ENCODE measurements at places on chromosomes 12 and 14.

- peaks cover 2% of the 10 kb centered on the region for H3K27me3 ChIP-seq
- no peaks in the 10 kb centered on the region for H3K36me3 ChIP-seq
- no peak within 1 kb of the TSS for H3K27ac ChIP-seq
- no peak within 1 kb of the TSS for H3K4me3 ChIP-seq
Observed at GRCh38 chr12:81077686-81078441, at the start of gene ACSS3. TSS of gene ACSS3 (plus strand) at chr12:81078079. CDS start at chr12:81078121, 42 bp downstream.

GRCh38 chr12:128970110-128970509 lies 116.8 kb downstream of the GLT1D1 start:
- no peaks in the 10 kb centered on the region for H3K36me3 ChIP-seq
- no peak overlapping the region for H3K4me3 ChIP-seq
- no peak for DNase-seq
- H3K27me3 ChIP-seq = no peaks in the 10 kb centered on the region
- no peak overlapping the region for H3K27ac ChIP-seq

- DNase-seq = peak; percentile 75
- H3K36me3 ChIP-seq = no peaks in the 10 kb centered on the region
Observed at GRCh38 chr12:2152134-2152533, 99.3 kb downstream of the CACNA1C start.

- H3K27ac ChIP-seq = no peak overlapping the region
- DNase-seq = no peak
Observed at GRCh38 chr12:53051881-53052412, 2.1 kb downstream of the TNS2 start.

- H3K27me3 ChIP-seq = no peaks in the 10 kb centered on the region
- no peaks in the 10 kb centered on the region for H3K4me1 ChIP-seq
- DNase-seq = no peak
- H3K27ac ChIP-seq = no peak overlapping the region
Observed at GRCh38 chr12:127182018-127182417, 1085.0 kb upstream of the TMEM132C start.

- peak overlapping the region; percentile 42 for H3K4me3 ChIP-seq
- no peaks in the 10 kb centered on the region for H3K36me3 ChIP-seq
- H3K4me1 ChIP-seq = peaks cover 15% of the 10 kb centered on the region
- peak overlapping the region; percentile 85 for H3K27ac ChIP-seq
Observed at GRCh38 chr12:110590806-110591326, 7.7 kb upstream of the PPTC7 start.

DNA sequence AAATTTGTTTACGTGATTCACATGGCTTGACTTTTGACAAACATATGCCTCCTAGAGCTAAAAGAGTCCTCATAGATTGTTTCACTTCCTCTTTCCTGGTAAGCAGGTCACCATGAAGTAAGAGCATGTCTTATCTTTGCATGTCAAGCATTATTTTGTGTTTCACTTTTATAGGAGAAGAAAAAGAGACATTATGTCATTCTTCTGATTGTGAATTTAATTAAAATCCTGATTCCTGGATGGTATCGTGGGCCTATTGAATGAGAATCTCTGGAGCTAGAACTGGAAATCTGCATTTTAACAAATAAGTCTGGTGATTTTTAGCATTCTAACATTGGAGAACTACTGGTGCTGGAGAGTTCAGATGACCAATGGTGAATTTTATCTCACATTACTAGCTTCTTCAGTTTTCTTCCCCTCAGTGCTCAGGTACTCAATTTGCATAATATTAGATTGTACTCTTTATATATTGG lies 218.6 kb upstream of the ATP2B1 start:
- no peaks in the 10 kb centered on the region for H3K27me3 ChIP-seq
- DNase-seq = peak; percentile 79
- H3K4me3 ChIP-seq = peak overlapping the region; percentile 67
- no peaks in the 10 kb centered on the region for H3K36me3 ChIP-seq
- peaks cover 3% of the 10 kb centered on the region for H3K4me1 ChIP-seq

DNA sequence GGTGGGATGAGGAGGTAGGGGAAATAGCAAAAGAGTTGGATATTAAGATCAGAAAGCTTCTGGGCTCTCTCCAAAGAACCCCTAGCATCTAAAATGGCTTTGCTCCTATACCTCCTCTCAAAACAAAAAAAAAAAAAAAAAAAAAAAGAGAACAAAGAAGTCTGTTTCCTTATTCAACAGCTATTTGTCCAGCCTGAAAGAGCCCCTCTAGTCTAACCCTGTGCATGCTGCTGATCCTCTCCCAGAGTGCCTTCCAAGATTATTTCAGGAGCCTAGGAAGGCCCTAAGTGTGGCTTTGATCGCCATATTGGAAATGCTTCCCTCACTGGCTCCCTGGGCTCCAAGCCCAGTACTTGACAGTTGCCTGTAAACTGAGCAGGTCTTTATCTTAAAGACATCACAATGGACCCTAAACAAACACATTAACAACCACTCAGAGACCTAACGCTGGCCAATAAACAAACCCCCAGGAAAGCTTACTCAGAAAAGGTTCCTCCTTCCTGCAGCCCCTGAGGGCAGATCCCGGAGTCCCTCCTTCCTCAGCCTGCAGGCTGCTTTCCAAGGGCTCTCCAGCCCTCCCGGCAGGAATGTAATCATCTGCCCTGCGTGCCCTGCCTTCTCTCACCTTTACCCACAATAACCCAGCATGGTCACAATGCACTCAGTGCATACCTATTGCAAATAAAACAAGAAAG lies 17.4 kb upstream of the COL2A1 start:
- H3K4me3 ChIP-seq = no peak overlapping the region
- H3K4me1 ChIP-seq = no peaks in the 10 kb centered on the region
- H3K27me3 ChIP-seq = peaks cover 3% of the 10 kb centered on the region
- H3K36me3 ChIP-seq = no peaks in the 10 kb centered on the region
- H3K27ac ChIP-seq = no peak overlapping the region

GRCh38 chr14:53596853-53597525 lies 359.6 kb downstream of the BMP4 start:
- H3K27ac ChIP-seq = no peak overlapping the region
- H3K27me3 ChIP-seq = no peaks in the 10 kb centered on the region
- no peaks in the 10 kb centered on the region for H3K4me1 ChIP-seq
- DNase-seq = no peak
- H3K36me3 ChIP-seq = no peaks in the 10 kb centered on the region

GRCh38 chr12:79634957-79635471 lies 55.8 kb downstream of the PAWR start:
- H3K4me3 ChIP-seq = no peak overlapping the region
- no peak overlapping the region for H3K27ac ChIP-seq
- H3K27me3 ChIP-seq = no peaks in the 10 kb centered on the region
- no peaks in the 10 kb centered on the region for H3K36me3 ChIP-seq

DNA sequence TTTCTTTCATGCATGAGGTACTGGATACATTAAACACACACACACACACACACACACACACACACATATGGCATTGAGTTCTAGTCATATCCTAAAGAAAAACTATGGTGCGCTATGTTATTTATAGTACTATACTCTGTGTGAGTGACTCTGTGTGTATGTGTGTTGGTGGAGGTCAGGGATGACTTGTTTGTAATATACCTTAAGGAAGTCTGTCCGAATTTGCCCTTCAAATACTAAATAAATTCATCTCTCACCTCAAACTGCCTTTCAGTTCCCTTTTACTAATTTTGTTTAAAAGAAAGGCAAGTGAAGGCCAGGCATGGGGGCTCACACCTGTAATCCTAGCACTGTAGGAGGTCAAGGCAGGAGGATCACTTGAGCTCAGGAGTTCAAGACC lies 2.1 kb upstream of the AKAP5 start:
- no peaks in the 10 kb centered on the region for H3K36me3 ChIP-seq
- no peaks in the 10 kb centered on the region for H3K27me3 ChIP-seq
- no peak overlapping the region for H3K4me3 ChIP-seq
- peaks cover 33% of the 10 kb centered on the region for H3K4me1 ChIP-seq
- peak; percentile 43 for DNase-seq

DNA sequence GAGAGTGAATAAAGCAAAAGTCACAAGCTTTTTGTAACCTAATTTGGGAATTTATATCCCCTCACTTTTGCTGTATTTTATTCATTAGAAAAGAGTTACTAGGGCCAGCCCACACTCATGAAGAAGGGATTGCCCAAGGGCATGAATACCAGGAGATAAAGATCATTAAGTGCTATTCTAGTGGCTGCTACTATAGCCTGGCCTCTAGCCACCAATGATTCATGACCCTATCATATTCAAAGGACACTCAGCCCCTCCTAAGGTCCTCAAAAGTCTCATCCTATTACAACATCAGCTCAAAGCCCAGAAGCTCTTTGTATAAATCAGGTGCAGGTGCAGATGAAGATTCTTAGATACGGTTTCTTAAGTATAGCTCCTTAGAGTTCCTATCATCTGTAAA lies 518.1 kb downstream of the TRHDE start:
- no peak overlapping the region for H3K27ac ChIP-seq
- no peak overlapping the region for H3K4me3 ChIP-seq
- H3K4me1 ChIP-seq = no peaks in the 10 kb centered on the region
- no peaks in the 10 kb centered on the region for H3K36me3 ChIP-seq
- DNase-seq = no peak

DNA sequence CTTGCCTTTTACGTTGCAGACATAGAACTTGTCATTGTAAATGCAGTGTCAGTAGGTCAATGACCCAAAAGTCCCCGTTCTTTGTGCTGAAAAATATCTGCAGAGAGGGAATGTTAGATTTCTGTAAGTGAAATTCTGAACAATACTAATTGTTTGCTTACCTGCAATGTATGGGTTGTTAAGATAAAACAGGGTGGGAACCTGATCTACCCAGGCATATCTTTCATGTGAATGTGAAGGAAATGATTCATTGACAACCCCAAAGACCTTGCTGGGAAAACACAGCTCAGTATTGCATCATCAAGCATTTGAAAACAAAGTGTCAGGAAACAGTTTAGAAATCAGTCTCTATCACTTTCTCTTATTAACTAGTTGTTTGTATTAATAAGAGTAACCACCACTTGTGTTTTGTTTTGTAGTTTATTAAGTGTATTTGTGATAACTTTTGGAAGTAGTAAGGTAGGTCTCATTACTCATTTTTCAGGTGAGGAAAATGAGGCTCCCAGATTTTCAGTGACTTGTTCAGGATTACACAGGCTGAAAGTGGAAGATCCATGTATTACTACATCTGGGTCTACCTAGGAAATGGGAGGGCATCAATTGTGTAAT lies 57.9 kb upstream of the SLC38A2 start:
- no peaks in the 10 kb centered on the region for H3K36me3 ChIP-seq
- H3K27me3 ChIP-seq = no peaks in the 10 kb centered on the region
- H3K27ac ChIP-seq = peak overlapping the region; percentile 44
- no peak overlapping the region for H3K4me3 ChIP-seq
- peaks cover 4% of the 10 kb centered on the region for H3K4me1 ChIP-seq

DNA sequence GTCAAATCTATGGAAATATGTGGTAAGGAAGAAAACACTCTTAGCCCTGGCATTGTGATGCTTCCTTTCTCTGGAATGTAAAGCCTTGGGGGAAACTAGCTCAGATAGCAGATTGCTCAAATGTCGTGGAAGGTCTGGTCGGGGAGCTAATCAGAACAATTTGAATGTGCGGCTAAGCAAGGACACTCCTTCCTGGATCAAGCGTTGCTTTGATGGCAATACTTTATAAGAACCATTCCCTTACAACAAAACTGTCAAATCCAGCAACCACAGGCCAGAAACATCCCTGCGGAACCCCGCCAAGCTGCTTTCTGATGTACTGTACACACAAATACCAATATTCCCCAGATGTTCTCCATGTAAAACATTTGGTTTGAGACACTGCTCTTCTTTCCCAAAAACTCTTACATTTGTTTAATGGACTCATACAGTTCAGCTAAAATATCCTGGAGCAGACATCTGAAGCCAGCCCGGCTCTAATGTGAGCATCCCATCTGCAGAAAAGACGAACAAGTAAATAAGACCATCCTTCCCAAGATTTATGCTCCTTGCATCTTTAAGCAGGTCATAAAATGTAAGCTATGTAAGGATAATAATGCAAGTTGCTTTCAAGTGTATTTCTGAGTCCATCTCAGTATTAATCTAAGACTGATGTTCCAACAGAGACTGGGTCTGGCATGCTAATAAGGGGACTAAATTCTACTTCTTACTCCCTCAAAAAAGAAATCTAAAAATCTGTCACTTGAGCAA lies 20.2 kb downstream of the NUAK1 start:
- H3K27me3 ChIP-seq = peaks cover 3% of the 10 kb centered on the region
- H3K4me3 ChIP-seq = no peak overlapping the region
- H3K4me1 ChIP-seq = no peaks in the 10 kb centered on the region
- no peaks in the 10 kb centered on the region for H3K36me3 ChIP-seq
- DNase-seq = no peak

GRCh38 chr14:75063491-75064204 lies at the start of gene ACYP1:
TSS of gene ACYP1 (minus strand) at chr14:75064024. CDS start at chr14:75063553, 471 bp downstream.
- H3K36me3 ChIP-seq = no peaks in the 10 kb centered on the region
- H3K27ac ChIP-seq = peak within 1 kb of the TSS; percentile 60
- no peaks in the 10 kb centered on the region for H3K27me3 ChIP-seq
- H3K4me3 ChIP-seq = peak within 1 kb of the TSS; percentile 98
- peak; percentile 56 for DNase-seq

GRCh38 chr12:32183650-32184049 lies 77.0 kb downstream of the BICD1 start:
- no peak for DNase-seq
- H3K36me3 ChIP-seq = no peaks in the 10 kb centered on the region
- no peak overlapping the region for H3K27ac ChIP-seq

- H3K4me1 ChIP-seq = no peaks in the 10 kb centered on the region
- H3K27ac ChIP-seq = no peak overlapping the region
- no peaks in the 10 kb centered on the region for H3K36me3 ChIP-seq
- no peaks in the 10 kb centered on the region for H3K27me3 ChIP-seq
- H3K4me3 ChIP-seq = no peak overlapping the region
Observed at GRCh38 chr12:105955976-105956375, 182.8 kb downstream of the NUAK1 start.

DNA sequence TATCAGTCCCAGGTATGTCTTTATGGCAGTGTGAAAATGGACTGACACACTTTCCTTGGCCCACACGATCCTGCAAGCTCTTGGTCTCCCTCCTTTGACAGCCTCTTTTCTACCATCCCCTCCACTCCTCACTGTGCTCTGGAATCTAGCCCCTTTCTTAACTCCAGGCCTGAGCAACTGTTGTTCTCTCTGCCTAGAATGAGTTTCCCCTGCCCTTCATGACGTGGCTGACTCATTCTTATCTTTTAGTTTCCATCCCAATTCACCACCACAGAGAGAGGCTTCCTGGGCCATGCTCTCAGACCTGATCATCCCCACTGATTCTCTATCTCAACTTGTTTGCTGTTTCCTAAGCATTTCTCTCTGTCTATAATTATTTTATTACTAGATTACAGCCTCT lies 157.4 kb upstream of the HMGA2 start:
- no peaks in the 10 kb centered on the region for H3K36me3 ChIP-seq
- H3K27ac ChIP-seq = no peak overlapping the region
- H3K4me3 ChIP-seq = no peak overlapping the region
- no peaks in the 10 kb centered on the region for H3K27me3 ChIP-seq
- no peaks in the 10 kb centered on the region for H3K4me1 ChIP-seq

All from GM12878 (cell line).